NCI-H69 (cell line): ENCODE measurements at places on chromosomes 1 and 21.

- DNase-seq, result no peak
These were observed 7.2 kb downstream of the METTL13 start for GRCh38 chr1:171788696-171789095.

DNA sequence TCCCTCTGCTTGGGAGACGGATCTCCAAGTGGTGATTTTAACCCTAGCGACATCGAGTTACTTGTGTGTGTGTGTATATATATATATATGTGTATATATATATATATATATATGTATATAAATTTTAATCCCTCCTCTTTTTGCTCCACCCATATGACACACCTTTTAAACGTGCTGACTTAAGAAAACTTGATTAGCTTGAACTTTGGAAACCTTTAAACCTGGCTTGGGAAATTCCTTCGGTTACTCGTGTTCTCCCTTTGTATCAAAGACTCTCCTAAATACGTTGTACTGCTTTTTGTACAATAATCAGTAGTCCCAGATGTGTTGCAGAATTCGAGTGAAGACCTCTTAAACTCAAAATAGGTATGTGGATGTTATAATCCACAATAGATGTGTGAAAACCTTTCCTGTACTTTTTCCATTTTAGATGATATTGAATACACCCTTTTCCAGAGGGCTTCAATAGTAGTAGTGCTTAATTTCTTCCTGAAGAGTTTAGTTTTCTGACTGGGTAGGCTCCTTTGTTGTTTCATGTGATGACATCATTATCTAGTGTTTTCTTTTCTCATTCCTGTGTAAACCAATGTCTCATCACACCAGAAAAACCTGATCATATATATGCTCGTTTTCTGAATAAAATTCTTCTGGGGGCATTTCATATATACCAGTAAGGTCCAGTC is 1.4 kb downstream of the RNF11 start:
- DNase-seq, result peak; percentile 34

GRCh38 chr1:14263225-14263624 is 335.3 kb upstream of the KAZN start:
- DNase-seq, result peak; percentile 36

GRCh38 chr1:219465212-219466093 is 147.5 kb downstream of the ZC3H11B start:
- DNase-seq, result no peak

DNA sequence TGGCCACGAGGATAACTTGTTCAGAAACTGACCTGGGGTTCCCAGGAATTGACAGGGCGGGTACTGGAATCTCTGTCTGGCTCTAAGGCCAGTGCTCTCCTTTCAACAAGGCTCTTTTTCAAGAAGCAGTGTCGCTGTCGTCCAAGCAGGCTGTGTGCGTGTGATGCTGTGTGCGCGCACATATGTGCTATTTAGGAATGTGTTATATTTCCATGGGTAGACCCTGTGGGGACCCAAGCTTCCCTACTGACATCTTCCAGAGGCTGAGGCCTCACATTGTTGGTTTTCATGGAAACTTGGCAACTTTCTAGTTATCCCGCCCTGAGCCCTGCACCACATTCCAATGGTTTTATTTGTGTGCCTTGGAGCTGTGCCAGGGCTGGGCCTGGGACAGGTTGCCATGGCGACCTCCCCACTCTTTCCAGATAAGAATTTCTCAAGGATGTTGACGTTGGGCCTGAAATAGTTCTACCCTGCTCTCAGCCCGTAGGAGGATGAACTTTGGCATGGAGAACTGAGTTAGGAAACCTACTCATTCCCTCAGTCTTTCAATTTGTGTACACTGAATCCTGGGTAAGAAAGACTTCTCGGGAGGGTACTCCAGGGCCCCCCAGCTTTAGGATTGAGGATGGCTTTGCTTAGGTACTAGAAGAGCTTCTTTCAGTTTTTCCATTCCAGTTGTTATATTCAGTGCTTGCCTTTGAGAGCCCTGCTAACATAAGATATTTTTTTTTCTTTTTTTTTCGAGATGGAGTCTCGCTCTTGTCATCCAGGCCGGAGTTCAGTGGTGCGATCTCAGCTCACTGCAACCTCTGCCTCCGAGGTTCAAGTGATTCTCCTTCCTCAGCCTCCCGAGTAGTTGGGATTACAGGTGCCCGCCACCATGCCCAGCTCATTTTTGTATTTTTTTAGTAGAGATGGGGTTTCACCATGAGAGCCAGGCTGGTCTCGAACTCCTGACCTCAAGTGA is 38.8 kb upstream of the SRSF10 start:
- no peak for DNase-seq

GRCh38 chr1:47742890-47743760 is 254.1 kb downstream of the TRABD2B start:
- DNase-seq, result no peak
